ENCODE measurements at places on chromosomes 12 and 14.

GRCh38 chr14:54796961-54797360 lies 105.7 kb downstream of the GCH1 start:
- DNase-seq, result peak; percentile 81

GRCh38 chr14:63524537-63525155 lies 18.5 kb downstream of the PPP2R5E start:
- DNase-seq, result no peak

GRCh38 chr12:80044694-80045046 lies 54.7 kb upstream of the OTOGL start:
- DNase-seq, result peak; percentile 94

DNA sequence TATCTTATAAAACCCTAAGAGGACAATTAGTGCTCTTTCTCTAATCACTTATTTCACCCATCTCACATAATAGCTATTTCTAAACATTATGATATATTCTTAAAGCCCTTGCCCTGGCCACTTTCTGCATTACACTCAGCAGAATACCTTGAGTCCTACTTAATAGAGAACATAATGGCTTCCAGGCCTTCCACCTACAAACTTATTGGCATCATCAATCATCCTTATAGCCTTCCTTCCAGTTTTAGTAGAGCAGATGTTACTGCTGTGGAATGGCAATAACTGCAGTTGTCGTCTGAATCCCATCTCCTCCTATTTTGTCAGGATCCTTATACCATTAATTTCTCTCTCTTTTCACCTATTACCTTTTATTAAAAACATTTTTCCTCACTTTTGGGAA lies 1127.4 kb downstream of the LRFN5 start:
- no peak for DNase-seq

DNA sequence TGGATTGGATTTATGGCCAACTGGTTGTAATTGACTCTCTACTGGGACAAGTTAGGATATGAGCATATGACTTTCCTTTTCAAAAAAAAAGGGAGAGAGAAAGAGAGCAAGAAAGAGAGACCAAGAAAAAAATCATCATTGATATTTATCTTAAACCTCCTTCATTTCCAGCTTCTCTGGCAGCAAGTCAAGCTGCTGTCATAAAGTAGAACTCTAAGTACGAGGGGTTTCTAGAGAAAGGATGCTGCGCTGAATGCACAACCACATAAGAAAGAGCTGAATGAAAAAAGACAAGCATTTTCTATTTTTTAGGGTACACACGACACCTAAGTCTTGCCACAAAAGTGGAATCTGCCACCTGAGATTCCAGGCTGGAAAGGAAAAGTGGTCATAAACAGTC lies 182.6 kb downstream of the SLC25A21 start:
- DNase-seq, result no peak

- no peak for DNase-seq
Observed at GRCh38 chr14:88063811-88064210, 58.9 kb downstream of the GPR65 start.

GRCh38 chr12:27869567-27869966 lies 89.5 kb upstream of the MANSC4 start:
- no peak for DNase-seq

DNA sequence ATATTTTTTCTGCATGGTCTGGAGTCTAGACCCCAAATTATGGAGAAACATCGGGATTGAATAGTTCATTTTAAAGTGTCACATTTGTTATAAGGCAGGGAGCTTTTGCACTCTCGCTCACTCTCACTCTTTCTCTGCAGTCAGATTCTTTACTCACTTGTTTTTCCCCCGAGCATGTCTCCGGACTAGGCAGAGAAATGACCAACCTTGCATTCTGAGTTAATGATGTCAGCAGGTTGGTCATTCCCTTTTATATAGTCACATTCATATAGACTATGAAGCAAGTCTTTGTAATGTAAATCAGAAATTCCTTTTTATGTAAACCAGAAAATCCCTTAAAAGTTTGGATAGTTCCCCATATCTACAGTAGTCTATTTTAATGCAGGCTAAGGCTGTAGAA lies 4.1 kb downstream of the C12orf75 start:
- peak; percentile 92 for DNase-seq

- no peak for DNase-seq
Observed at GRCh38 chr12:82461393-82461792, 103.1 kb downstream of the METTL25 start.

DNA sequence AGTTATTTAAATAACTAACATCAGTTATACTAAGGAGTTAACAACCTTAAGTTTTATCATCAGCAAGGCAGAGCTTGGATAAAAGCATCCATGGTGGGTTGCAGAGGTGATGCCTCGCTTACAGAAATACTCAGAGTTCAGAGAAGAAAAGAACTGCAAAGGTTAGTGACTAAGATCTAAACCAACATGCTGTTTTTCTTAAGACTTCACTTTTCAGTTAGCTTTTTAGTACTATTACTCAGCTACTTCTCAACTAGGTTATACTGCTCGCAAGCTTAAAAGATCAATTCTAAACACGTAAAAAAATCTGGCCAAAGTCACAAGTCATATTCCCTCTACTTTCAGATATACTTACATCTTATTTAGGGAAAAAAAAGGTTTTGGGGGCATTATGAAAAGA lies 2.8 kb downstream of the PPP1CC start:
- DNase-seq, result peak; percentile 35

- no peak for DNase-seq
Observed at GRCh38 chr14:24266344-24267244, 3.6 kb upstream of the TGM1 start.

DNA sequence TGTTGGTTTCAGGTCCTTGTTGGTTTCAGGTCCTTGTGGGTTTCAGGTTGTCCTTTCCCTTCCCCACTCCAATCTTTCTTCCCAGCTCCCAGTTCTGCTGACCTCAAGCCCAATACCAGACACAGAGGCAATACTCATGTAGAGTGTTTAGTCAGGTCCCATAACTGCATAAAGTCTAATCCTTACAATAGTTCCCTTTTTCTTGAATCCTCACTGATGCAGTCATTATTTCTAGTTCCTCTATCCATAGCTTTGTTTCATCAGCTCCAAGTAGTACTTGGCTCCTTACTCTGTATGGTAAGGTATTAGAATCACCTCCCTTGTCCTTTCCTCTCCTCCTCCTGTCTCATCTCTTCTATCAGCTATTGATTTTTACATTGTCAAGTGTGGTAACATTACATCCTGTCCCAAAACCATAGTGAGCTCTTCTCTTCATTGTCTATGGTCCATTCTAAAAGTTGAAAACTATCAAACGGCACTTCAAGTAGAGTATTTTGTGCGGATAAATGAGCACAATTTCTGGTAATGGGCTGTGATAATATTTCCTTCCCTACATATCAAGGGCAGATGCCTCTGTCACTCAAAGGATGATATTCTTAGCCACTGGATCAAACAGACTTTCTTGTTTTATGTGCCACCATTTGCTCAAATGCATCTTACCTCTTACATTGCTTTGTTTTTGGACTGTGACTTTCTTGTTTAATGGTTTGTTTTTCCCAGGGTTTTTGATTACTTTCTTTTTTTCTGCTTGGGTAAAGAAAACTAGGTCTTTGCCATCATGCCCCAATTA lies 57.2 kb upstream of the JDP2 start:
- DNase-seq, result no peak

GRCh38 chr12:113439301-113439597 lies 17.1 kb downstream of the SDSL start:
- no peak for DNase-seq

DNA sequence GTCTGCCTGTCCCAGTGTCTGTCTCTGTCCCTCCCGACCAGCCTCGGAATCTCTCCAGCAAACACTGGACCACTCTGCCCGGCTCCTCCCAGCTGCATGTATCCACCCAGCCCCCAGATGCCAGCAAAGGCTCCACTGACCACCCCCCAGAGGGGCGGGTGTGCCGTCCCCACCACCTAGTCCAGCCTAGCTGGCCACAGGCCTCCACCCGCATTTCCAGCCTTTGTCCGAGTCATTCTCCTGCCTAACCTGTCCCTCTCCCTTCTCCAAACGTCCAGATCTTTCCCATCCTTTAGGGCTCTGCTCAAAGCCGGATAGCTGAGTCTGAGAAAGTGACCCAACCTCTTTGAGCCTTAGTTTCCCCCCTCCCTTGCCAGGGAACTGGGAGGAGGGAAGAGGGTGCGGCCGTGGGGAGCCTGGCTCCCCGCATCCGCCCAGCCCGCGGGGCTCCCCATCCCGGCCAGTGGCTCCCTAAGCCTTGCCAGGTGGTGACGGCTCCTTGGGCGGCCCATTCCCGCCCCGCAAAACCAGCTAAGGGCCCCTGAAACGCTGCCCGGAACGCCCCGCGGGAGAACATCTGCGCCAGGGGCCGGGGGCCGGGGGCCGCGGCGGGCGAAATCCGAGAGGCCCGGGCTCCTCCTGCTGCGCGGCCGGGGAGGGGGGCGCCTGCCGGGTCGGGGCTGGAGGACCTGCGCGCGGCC lies 34.6 kb upstream of the ANKRD9 start:
- DNase-seq, result no peak

DNA sequence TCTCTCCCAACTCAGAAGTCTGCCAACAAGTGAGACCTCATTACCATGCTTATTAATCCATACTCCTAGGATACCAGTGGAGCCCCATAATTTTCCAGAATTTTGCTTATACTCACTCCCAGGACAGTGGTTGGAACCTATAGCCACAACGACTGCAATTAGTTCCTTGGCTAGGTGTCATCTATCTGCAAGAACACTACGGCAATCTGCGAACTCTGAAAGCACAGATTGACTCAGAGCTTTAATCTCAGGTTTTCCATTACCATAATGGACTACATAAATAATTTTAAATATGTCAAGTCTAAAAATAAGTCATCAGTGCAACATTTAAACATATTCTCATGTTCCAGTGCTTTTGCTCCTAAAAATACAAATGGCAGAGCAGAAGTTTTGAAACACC lies 33.4 kb downstream of the TMTC3 start:
- no peak for DNase-seq

DNA sequence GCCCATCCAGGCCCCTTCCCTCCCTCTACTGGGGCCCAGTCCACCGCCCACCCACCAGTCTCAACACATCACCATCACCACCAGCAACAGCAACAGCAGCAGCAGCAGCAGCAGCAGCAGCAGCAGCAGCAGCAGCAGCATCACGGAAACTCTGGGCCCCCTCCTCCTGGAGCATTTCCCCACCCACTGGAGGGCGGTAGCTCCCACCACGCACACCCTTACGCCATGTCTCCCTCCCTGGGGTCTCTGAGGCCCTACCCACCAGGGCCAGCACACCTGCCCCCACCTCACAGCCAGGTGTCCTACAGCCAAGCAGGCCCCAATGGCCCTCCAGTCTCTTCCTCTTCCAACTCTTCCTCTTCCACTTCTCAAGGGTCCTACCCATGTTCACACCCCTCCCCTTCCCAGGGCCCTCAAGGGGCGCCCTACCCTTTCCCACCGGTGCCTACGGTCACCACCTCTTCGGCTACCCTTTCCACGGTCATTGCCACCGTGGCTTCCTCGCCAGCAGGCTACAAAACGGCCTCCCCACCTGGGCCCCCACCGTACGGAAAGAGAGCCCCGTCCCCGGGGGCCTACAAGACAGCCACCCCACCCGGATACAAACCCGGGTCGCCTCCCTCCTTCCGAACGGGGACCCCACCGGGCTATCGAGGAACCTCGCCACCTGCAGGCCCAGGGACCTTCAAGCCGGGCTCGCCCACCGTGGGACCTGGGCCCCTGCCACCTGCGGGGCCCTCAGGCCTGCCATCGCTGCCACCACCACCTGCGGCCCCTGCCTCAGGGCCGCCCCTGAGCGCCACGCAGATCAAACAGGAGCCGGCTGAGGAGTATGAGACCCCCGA lies 6.8 kb upstream of the RNU7-1 start:
- DNase-seq, result no peak

DNA sequence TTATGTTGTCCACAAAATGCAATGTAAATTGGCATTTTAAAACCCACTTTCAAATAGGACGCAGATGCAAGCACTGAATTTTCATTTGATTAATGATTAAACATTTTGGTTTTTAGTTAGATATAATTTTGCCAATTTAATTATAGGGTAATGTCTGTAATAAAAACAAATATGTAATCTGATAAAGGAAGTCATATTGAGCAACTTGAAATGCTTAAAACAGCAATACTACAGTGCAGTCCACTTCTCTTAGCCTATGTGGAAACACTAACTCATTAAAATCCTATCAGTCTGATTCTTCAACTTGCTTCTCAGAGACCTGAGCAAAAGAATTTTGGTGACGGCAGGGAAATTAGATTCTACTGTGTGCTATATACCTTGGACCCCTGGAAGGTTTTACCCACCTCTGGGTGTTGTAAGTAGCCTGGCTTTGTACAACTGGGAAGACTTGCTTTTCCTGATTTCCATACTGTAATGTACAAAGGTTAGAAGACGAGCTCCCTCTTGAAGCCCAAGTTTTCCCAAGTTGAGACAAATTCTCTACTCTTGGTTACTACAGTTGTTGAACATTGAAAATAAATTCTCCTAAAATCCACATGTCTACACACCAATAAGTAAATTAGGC lies 4.1 kb downstream of the TRHDE start:
- no peak for DNase-seq

DNA sequence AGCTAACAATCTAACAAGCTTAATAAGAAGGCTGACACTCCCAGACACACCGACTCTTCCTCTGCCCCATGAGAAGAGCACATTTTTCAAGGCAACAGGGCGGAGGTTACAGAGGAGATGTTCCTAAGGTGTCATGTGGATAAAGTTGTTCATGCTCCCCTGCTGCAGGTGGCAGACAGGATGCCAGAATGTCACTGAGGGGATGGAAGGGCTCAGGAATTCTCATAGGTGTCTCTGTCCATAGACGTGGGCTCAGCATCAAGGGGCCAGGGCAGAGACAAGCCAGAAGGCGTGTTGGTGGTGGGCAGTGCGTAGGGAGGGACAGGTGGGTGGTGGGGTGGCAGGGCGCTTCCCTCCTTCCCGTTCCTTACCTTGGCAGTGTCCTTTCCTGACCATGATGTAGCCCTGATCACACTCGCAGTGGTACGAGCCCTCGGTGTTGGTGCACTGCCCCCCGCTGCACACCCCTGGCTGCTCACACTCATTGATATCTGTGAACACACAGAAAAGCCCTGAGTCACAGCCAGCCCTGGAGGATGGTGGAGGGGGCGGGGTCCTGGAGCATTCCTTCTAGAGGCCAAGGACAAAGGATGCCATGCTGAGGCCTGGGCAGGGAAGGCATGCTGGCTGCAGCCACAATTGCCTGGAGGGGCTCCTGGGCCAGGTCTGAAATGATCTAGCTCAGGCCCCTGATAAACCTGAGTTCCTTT lies 23.0 kb downstream of the ISCA2 start:
- DNase-seq, result peak; percentile 25

- no peak for DNase-seq
Observed at GRCh38 chr14:73888460-73888725, 1.7 kb downstream of the ZNF410 start.

DNA sequence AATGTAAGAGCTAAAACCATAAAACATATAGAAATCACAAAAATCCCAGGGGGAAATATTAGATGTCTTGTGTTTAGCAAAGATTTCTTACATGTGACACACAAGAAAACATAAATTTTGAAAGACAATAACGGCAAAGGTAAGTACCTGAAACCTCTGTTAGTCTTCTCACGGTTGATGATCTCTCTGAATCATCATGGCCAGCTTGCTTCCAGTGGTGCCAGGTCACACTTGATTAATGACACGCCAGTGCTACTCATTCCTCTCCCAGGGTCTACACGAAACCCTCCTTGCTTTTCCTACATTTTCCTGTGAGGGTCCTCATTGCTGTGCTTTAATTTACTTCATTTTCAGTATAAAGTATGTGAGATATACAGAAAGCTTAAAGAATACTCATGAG lies 114.4 kb upstream of the PARP11 start:
- DNase-seq, result no peak

Measured in IMR-90 (cell line).